Suppressor macrophage treated with lipopolysaccharide for 4 hours (primary cell): ENCODE measurements at places on chromosomes 16 and 17.

- no peak for DNase-seq
Measured at GRCh38 chr16:81693744-81694303, 85.3 kb upstream of the PLCG2 start.

GRCh38 chr17:7579834-7580603 is 581 bp downstream of the CD68 start:
- peak; percentile 61 for DNase-seq

- no peak for DNase-seq
Measured at GRCh38 chr17:65595071-65595656, 33.7 kb upstream of the AXIN2 start.

- no peak for DNase-seq
Measured at GRCh38 chr17:39737206-39737759, 455 bp upstream of the GRB7 start.

- DNase-seq, result no peak
Measured at GRCh38 chr17:50798424-50799288, 31.3 kb upstream of the ANKRD40CL start.
